ENCODE measurements at places on chromosomes 16 and 17. TPM values are rescaled to one million over a fixed set of nuclear protein-coding genes. Genes with fewer than 3 reads are reported as not detected.

FA2H gene
- not detected for total RNA-seq

HOXB6 gene
- total RNA-seq = 2.2 TPM

NUPR1 gene
- total RNA-seq = 72.5 TPM

SDF2 gene
- 63.9 TPM for total RNA-seq

GNG13 gene
- total RNA-seq = not detected

ACSM2A gene
- total RNA-seq = not detected

CAVIN1 gene
- total RNA-seq = 510 TPM

Measured in pericardium fibroblast (primary cell).